IPS DF 6.9 (cell line): ENCODE measurements at places on chromosomes 5 and 9.

- DNase-seq, result peak; percentile 37
These were observed 21.1 kb downstream of the HMGXB3 start for GRCh38 chr5:150021491-150022157.

GRCh38 chr5:115458003-115458409 lies 86.6 kb downstream of the FEM1C start:
- DNase-seq, result no peak

DNA sequence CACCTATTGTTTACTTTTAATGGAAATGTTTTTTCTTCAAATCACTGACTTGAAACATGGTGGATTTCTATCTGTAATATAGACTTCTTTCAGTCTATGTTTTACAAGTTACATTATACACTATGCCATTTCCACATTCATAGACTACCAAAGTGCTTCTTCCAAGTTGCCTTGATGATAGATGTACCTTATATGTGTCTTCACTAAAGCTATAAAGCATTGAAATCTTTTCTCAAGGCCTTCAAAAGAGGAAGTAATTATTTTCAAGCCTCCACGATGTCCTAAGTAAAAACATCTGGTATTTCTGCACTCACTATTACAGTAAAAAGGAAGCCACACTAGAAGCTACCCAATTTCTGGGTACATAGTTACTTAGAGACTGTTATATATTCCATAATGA lies 113.3 kb downstream of the FGF10 start:
- no peak for DNase-seq

DNA sequence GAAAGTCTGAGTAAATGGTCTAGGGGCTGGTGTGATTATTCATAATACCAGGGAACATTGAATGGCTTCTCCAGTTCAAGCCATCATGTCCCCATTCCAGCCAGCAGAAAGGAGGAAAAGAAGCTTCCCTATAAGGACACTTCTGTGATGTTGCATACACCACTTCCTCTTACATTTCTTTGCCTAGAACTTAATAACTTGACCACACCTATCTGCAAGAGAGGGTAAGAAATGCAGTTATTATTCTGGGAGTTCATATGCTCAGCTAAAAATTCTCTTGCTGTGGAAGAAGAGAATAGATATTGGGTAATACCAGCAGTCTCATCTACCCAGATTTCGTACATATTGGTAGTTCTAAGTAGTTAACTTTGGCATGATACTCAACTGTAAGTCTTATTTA lies 166.1 kb downstream of the SLC28A3 start:
- no peak for DNase-seq

DNA sequence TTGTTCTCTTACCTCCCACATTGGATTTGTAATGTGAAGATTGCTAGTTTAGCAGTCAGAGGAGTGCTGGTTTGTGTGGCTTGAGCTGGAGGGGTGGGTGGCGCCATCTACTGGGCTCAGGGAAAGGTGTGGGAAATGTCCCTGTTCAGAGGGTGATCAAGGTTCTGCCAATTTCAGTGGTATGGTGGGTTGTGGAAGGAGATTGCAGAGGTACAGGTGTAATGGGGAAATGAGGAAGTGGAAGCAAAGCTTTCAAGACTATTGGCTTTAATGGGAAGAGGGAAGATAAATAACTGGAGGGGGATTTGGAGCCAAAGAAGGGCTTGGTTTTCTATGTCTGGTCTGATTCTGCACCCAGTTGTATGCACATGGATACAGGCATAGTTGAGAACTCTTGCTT lies 76.4 kb downstream of the OSMR start:
- DNase-seq, result peak; percentile 29

DNA sequence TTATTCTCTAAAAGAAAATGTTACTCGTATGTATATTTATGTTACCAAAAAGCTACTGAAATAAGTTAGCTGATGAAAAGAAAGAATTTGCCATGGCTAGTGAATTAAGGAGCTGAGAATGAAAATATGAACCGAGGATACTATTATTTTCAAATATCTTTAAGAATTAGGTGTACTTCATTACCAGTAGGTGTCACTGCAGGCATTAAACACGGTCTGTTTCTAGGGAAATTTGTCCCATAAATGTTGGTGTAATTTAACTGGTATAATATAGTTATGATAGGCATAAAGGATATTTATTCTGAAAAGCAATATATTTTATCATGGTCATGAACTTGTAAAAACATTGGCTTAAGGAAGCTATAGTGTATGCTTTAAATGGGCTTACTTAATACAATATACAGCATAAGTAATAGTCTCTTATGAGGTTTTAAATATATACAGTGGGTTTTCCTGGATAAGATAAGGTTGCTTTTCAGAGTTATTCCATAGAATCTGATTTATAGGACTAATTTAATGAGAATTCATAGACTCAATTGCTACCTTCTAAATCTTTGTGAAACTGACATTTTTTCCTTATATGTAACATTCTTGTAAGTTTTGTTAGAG lies 72.4 kb upstream of the MPDZ start:
- DNase-seq, result no peak

- no peak for DNase-seq
These were observed 298.0 kb downstream of the FBXL7 start for GRCh38 chr5:15798006-15798405.

DNA sequence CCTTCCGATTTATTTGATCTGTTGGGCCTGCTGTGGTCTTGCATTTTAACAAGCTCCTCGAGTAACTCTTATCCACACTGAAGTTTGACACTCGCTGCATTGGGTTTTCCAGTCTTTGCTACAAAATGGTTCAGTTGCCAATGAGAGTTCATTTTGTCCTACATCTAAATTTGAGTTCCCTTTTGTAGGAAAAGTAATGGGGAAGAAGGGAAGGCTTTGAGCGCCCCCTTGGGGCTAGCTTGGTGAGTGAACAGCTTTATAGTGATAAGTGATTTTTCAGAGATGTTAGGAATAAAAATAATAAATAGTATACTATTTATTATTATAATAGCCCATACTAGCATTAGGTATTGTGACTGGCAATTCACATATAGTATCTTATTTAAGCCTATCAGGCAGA lies 89.9 kb upstream of the GNAQ start:
- peak; percentile 37 for DNase-seq

- DNase-seq, result no peak
These were observed 46.3 kb downstream of the AOPEP start for GRCh38 chr9:94772639-94773303.

DNA sequence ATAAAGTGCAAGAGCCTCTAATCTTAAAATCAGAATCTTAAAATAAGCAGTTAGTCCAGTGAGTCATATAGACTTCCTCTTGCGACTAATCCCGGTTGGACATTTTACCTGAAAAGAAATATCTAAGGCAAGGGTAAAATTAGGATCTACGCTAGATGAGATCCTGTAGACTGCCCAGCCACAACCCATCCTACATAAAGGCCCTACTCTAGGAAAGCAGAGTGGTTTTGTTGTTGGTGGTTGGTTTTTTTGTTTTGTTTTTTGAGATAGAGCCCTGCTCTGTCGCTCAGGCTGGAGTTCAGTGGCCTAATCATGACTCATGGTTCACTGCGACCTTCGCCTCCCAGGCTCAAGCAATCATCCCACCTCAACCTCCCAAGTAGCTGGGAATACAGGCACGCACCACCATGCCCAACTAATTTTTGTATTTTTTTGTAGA lies 6.9 kb downstream of the TSC1 start:
- DNase-seq, result no peak

- no peak for DNase-seq
These were observed 42.5 kb downstream of the ELAVL2 start for GRCh38 chr9:23783509-23783908.

- no peak for DNase-seq
These were observed 128.5 kb downstream of the LRRC70 start for GRCh38 chr5:62707131-62707530.

DNA sequence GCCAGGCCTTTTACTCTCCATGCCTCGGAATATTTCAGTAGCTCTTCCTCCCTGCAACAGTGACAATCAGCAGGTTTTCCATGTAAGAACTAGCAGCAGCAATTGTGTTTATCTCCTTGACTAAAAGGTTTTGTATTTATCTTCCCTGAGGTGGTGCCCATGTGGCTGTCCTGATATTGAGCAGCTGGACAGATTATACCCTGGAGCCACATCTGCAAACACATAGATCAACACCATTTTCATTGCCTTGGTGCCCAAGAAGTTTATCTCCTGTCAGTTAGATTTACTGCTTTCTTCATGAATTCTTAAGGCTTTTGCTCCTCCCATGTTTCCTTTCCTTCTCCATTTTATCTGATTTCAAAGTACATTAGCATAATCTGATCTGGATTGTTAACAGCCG lies 378.4 kb downstream of the SPATA31D1 start:
- DNase-seq, result no peak

DNA sequence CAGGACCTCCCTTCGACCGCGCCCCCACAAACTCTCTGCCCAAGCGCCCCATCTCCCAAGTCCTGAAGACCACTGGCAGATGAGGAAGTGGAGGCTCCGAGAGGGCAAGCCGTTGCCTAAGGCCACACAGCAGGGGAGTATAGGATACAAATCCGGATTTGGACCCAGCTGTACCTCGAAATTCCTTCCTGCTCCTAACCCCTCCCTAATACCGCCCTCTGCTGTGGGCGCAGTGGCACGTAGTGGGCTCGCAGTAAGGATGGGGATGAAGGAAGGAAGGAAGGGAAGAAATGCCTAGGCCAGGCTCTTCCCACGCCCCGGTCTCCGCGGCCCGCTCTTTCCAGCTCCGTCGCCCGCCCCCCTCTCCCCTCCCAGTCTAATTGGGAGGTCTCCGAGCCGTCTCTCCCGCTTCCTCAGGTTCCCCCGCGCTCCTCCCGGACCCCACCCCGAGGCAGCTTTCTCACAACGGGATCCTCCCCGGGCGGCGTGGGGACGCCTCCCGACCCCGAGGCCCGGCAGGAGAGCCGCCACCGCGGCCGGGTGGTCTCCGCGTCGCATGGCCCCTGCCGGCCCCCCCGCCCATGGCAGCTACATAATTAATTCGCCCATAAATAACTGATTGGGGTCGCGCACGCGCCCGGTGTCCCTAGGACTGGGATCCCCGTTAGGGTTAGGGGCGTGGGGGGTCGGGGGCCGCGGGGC lies 138.9 kb downstream of the C9orf50 start:
- DNase-seq, result no peak

DNA sequence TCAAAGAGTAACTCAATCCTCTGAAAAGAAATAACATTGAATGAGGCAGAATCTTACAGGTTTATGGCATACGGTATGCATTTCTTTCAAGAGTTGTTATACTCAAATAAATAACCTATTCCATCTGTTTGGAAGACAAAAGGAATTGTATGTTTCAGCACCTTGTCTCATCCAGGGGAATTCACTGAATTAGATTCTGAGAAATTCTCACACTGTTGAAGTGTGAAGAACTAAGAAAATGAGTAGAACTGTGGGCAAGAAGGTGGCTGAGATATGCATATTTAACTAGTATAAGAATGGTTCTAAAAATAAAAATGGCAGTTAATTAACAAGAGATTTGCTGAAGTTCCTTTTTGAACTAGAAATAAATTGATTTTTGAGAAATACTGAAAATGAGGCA lies 279.3 kb upstream of the DAP start:
- no peak for DNase-seq

DNA sequence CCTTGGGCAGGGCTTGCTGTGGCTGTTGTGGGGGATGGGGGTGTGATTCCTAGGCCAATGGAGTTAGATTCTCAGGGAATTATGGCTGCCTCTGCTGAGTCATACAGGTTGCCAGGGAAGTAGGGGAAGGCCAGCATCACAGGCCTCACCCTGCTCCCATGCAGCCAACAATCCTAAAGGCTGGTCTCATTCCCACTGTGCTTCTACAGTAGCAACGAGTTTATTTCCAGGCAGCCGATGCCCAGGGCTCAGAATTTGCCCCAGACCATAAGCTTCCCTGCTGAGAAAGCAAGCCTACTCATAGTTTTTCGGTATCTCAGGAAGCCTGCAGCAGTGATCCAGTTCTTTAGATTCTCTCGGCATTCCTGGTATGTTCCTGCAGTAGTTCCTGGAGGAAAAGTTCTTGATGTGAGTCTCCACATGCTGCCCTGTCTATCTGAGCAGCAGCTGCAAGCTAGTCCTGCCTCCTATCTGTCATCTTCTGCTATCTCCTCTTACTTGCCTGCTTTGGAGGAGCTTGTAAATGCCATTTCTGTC lies 59.3 kb upstream of the SELENOP start:
- no peak for DNase-seq

- no peak for DNase-seq
These were observed 10.4 kb downstream of the FCN2 start for GRCh38 chr9:134891053-134891452.

DNA sequence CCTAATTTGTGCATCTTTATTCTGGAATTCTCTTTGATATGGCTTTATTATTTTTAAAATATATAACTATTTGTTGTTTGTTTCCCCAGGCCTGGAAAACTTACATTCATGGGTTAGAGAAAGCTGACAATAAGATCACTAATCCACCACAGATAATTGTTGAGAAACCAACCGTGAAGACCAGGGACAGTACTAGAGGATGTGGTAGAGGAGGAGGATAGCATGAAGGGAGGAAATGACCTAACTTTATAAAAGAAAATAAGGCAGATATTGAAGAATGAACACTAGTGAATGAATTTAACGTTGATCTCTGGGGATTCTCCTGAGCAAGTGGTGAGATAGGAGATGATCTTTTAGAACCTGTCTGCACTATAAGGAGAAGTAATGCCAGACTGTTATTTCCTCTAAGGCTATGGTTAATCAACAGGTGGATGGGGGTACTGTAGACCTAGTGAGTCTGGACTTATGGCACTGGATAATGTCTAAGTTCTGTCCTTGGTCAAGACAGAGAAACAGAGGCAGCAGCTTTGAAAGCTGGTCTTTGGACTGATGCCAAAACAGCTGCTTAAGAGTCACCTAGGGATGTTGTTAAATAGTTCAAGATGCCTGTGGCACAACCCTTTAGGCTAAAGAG lies 52.4 kb downstream of the NREP start:
- no peak for DNase-seq

DNA sequence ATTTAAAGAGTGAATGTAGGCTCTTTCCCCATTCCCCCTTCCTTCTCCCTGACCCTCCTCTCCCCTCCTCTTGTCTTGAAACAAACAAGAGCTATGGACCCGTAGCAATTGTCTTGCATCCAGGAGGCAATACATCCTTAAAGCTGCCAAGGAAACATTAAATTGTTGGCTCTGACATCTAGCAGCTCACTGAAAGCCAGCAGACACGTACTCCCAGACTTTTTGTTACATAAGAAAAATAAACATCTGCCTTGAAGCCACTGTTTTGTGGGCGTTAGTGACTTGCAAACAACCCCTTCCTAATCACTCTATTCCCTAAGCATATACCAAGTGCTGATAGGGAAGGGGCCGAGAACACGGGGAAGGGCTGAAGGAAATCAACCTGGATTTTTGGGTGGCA lies 8.6 kb downstream of the SLC45A2 start:
- DNase-seq, result no peak

- DNase-seq, result no peak
These were observed 61.9 kb downstream of the MROH2B start for GRCh38 chr5:41009232-41009631.
